ENCODE measurements at places on chromosomes 13 and 19.

DNA sequence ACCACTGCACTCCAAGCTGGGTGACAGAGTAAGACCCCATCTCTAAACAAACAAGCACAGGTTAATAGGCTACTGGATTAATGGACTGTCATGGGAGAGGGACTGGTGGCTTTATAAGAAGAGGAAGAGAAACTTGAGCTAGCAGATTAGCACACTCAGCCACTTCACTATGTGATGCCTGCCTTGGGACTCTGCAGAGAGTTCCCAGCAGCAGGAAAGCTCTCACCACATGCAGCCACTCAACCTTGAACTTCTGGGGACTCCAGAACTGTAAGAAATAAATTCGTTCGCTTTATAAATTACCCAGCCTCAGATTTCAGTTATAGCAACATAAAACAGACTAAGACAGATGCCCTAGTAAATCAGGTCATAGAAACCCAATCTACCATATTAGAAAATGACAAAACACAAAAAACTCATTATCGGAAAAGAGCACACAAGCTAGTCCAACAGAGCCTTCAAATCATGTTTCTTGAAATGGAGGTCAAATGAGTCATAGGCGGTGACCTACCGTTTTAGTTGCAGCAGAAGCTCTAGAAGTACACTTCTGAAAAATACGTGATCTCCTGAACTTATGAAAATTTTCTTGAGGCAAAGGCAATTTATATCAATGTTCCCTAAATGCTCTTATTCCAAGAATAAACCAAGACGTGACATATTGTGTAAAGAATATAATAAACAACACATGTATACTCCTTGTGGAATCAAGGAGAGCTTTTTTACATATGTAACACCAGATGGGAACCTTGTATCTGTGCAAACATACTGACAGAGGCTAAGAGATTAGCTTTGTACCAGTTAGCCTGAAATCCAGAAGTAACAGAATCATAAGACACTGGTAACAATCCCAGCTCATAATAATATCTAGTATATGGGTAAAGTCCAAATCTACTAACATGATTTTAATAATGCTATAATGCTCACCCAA, 340.9 kb upstream of the SGCG start:
- no peak for DNase-seq

- DNase-seq = no peak
Observed at GRCh38 chr13:88176231-88176630, 505.1 kb downstream of the SLITRK5 start.

GRCh38 chr13:62696490-62696889, 1280.8 kb upstream of the PCDH20 start:
- no peak for DNase-seq

- no peak for DNase-seq
Observed at GRCh38 chr13:100921139-100921538, 246.5 kb upstream of the TMTC4 start.

GRCh38 chr13:65660731-65661130, 1569.4 kb downstream of the PCDH9 start:
- no peak for DNase-seq

All from NCI-H1436 treated with DMSO at 0.1 percent for 48 hours (cell line).